ENCODE measurements at places on chromosomes 2 and 18.

DNA sequence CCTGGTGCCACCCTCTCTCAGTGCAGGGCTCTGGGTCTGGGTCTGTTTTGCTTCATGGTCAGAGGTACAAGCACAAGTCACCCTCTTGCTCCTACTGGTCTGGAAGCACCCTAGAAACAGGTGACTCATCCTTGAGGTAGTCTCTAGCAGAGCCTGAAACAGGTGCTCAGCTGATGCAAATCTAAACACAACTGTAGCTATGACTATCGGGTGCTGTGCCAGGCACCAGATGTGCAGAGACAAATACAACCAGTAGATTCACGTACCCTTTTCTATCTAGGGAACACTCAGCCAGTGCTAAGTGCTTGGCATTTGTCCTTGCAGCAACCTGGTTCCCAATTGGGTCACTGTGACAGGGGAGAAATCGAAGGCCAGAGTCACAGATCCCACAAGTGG, 140.9 kb upstream of the MYCN start:
- no peak for DNase-seq

GRCh38 chr2:108813732-108814131, 27.2 kb downstream of the CCDC138 start:
- DNase-seq, result no peak

DNA sequence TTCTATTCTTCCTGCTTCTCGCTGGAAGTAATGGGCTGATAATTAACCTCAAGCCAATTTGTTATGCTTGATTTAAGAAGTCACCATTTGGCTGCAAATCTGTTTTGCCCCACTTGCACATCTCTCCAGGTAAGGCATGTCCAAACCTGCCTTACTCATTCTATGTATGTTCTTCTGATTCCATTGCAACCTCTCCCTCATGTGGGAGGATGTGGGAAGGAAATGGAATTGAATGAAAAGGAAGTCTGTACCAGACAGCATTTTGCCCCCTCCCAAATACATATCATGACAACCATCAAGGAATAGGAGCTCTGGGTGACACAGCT, 131.7 kb downstream of the NRP2 start:
- no peak for DNase-seq

DNA sequence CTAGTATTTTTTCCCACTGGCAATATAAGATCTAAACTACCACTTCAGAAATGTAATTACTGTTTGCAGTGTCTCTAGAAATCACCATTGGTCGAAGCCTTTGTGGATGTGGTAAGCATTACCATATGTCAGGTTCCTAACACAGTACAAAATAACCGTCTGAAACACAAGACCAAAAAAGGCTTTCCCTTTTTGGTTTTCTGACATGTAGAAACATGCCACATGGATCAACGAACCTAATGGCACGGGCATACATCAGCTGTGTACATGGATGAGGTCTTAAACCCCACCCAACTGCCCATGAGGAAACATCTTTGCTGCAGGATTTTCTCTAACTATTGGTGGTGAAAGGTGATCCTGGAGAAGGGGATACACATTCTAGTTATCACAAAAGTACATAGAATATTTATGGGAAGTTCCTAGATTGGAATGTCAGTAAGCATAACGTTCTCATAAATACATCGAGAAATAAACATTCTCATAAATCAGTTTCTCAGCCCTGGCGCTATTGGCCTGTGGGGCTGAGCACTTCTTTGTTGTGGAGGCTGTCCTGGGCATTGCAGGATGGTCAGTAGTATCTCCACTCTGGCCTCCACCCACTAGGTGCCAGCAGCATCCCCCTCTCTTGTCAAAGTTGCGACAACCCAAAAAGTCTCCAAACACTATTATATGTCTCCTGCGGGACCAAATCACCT, 9.0 kb downstream of the VIT start:
- DNase-seq, result no peak

GRCh38 chr2:213079756-213080155, 71.7 kb downstream of the IKZF2 start:
- no peak for DNase-seq

- no peak for DNase-seq
Observed at GRCh38 chr2:138819964-138820363, 39.8 kb upstream of the NXPH2 start.

- DNase-seq, result no peak
Observed at GRCh38 chr2:62736899-62737559, 31.5 kb downstream of the EHBP1 start.

- DNase-seq, result no peak
Observed at GRCh38 chr2:44360749-44361329, 455 bp downstream of the PREPL start.
